ENCODE measurements at places on chromosomes 4 and X.
A peak's percentile ranks its signal among the peaks of the same experiment; 100 is the strongest.

DNA sequence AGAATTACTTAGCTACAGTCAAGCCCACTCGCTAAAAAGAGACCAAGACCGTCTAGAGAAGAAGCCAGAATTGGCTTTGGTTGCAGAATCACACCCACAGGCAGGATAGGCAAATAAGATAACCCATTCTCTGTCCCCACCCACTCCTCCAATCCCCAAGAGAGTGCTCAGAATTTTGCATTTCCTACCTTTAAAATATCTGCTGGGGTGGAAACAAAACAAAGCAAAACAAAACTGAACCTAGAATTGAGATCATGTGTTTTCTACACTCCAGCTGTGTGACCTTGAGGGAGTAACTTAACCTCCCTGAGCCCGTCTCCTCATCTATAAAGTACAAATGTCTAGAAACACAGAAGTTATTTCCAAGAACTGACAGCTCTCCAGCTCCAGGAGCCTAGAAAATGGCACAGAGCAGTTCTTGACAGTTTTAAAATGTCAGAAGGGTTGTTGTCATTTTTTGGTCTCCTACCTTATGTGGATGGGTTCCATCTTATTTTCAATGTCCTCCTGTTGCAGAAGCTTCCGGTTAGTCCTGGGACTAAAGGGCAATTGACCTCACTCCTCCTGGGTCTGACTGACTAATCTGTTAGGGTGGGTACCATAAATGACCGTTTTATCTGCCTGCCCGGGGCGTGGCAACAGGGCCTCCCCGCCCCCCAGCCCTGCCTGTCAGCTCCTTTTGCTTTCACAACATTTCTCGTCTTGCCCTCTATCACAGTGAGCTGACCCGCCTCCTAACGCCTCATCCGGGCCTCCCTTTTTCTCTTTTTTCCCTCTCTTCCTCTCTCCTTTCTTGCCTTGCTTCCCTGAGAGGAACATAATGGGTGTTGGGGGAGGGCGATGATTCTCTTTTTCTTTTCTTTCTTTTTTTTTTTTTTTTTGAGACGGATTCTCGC lies 114.0 kb downstream of the RBM47 start:
- DNase-seq = peak; percentile 8

GRCh38 chr4:172152284-172152683 lies 339.1 kb downstream of the GALNTL6 start:
- DNase-seq = no peak

DNA sequence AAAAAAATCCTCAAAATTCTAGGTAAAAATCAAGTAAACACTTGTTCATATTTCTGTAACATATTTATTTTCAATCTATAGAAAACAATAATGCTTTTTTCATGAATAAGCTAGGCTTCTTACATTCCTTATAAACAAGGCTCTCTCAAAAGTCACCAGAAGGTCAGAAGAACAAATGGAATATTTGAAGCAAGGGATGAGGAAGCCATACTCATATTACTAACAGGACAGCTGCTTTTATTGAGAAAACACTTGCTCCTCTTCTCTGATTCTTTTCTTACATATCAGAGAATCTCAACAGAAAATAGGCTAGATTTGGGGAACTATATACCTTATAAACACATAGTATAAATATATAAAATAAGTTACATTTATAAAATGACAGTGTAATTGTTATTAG lies 67.9 kb downstream of the METTL14 start:
- DNase-seq = no peak

GRCh38 chr4:158827543-158827981 lies 58.7 kb downstream of the FNIP2 start:
- DNase-seq = no peak

GRCh38 chr4:131084997-131085396 lies 1989.0 kb downstream of the C4orf33 start:
- no peak for DNase-seq

GRCh38 chrX:4277122-4277521 lies 563.7 kb upstream of the PRKX start:
- DNase-seq = no peak
